ENCODE measurements at places on chromosomes 3 and 15.

DNA sequence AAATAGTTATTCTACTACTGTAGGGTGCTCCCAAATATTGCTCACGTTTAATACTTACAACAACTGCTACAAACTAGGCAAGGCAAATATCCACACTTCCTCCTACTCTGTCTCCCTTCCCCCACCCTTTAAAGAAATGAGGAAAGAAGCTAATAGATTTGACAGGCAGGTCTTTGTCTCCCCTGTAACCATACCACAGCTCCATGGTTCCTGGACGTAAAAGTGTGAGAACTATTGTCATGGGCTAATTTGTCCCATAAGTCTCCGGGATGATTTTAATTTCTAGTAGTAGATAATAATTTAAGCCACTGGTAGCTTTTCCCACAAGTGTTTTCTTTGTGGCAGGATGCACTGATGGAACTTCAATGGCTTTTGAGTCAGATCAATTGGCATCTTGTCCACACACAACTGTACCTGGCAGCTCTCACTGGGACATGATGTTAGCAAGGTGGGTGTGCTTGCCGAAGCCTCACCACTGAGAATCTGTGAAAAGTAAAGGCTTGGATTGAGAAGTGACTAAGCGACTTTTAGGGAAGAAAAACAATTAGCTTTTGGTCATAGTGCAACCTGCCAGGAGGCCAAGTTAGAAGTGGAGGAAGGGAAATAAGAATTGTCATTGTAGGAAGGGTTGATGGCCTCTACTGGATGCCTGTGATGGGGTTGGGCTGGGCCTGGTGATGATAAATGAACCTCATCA is 1.4 kb upstream of the CPOX start:
- no peak for DNase-seq

GRCh38 chr15:85592148-85592547 is 202.6 kb downstream of the KLHL25 start:
- DNase-seq: no peak

DNA sequence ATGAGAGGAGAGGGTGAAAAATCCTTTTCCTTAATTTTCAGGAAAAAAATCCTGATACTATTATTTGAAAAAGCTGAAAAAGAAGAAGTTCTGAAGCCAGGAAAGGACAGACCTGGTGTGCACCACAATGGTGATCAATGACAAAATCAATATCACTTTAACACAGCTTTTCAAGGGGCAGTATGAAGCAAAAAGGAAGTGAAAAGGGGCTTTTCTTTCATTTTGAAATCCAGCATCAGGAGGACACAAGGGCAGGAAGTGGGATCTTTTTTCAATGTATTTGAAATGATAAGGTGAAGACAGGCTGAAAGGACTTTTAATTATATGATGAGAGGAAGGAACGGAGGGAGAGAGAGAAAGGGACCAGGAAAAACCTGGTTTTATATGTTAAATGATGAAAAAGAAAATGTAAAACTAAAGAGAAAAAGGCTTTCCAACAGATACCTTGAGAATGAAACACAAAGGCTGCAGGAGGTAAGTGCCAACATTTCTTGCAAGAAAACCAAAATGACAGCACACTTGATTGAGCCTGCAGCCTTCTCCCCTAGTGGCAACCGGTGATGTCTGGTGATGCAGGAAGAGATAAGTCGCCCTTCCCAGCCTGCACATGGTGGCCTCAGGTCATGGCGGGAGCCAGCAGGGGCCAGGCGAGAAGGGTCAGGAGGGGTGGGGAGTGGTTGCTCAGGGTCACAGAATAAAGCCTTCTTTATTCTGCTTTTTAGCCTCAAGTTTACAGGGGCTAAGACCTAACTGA is 236.7 kb upstream of the WNT5A start:
- no peak for DNase-seq

- DNase-seq: no peak
Observed at GRCh38 chr15:65902373-65902772, 33.1 kb downstream of the RAB11A start.

DNA sequence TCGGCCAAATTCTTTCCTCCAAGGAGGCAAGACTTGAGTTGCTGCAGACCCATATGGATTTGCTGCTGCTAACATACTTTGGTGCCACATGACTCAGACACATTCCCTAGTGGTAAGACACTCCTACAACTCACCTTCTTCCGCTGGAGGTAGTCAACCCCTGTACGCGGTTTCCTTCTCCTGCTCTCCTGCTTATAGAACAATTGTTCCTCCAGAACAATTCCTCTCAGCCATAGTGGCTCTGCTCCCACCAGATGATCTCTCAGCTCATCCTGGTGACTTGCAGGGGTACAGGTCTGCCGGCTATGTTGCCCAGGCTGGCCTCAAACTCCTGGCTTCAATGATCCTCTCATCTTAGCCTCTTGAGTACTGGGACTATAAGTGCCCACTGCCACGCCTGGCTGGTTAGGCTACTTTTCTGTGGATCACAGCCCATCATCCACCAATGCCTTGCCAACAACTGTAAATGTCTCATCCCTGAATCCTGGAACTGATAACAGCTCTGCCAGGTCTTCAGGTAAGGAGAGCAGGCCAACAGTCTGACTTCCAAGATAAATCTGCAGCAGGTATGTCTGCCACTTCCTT is 2.4 kb upstream of the CXCR6 start:
- no peak for DNase-seq

- no peak for DNase-seq
Observed at GRCh38 chr15:80162059-80162554, 9.3 kb downstream of the FAH start.

- no peak for DNase-seq
Observed at GRCh38 chr15:89400116-89400781, 65.6 kb upstream of the POLG start.

DNA sequence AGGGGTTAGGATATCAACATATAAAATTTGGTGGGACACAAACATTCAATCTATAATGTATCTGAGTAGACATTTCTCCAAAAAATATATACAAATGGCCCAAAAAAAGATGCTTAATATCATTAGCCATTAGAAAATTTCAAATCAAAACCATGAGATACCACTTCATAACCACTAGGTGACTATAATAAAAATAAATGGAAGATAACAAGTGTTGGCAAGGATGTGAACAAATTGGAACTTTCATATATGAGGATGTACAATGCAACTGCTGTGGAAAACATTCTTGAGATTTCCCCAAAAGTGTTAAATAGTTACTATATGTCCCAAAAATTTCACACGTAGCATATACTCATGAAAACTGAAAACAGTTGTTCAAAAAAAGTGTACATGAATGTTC is 36.5 kb upstream of the WNT7A start:
- DNase-seq: no peak

DNA sequence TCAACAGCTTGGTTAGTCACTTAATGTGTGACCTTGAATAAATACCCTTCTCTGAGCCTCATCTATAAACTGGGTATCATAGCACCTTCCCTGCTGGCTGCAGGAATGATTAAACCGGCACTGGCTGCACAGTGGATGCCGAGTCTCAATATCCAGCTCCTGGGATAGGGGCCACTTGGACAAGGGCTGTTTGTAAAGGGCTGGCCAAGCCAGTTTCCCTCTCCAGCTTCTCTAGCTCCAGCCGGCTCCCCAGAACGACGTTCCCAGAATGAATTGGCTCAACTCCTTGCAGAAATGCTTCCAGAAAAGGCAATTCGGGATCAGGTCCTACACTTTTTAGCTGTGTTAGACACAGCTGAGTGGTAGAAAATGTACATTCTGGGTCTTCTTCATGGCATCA is 58.8 kb downstream of the LSM3 start:
- DNase-seq: no peak

GRCh38 chr3:127095774-127096173 is 97.2 kb upstream of the PRR23E start:
- DNase-seq: no peak

GRCh38 chr3:87461036-87461435 is 184.7 kb upstream of the POU1F1 start:
- DNase-seq: no peak

- no peak for DNase-seq
Observed at GRCh38 chr3:16174026-16174355, 489 bp upstream of the GALNT15 start.

- DNase-seq: no peak
Observed at GRCh38 chr3:160435095-160435494, 14.5 kb downstream of the TRIM59 start.

DNA sequence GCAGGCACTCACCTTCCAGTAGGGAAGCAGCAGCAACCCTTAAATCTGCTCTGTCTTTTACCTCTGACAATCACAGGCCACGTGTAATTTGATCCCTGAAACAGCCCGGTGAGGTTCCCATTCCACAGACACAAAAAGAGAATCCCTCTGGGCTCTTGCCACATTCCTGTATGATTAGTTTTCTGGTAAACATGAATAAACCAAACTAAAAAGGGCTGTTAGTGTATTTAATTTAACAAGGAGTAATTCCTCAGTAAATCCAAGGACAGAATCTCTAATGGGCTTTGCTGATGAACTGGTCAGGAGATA is 186.9 kb downstream of the FAM43A start:
- DNase-seq: no peak

DNA sequence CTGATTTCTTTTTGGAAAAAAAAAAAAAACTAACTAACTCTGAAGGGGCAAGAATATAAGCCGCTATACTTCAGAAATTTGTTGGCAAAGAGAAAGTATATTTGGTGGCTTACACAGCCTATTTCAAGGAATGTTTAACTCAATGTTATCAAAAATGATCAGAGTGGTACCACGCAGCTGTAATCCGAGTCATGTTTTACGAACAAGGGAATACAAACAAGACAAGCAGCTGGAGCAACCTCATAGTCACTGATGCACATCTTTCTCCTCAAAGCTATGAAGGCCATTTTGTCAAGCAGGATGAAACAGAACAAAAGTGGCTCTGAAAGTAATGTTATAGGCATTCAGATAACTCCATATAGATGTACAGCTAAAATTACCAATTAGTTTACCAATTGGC is 81.2 kb downstream of the SCAPER start:
- no peak for DNase-seq

- no peak for DNase-seq
Observed at GRCh38 chr3:4981294-4981664, 2.0 kb downstream of the BHLHE40 start.

GRCh38 chr3:187848401-187848800 is 103.1 kb upstream of the BCL6 start:
- DNase-seq: no peak

GRCh38 chr3:128278130-128278529 is 124.8 kb downstream of the EEFSEC start:
- DNase-seq: no peak

DNA sequence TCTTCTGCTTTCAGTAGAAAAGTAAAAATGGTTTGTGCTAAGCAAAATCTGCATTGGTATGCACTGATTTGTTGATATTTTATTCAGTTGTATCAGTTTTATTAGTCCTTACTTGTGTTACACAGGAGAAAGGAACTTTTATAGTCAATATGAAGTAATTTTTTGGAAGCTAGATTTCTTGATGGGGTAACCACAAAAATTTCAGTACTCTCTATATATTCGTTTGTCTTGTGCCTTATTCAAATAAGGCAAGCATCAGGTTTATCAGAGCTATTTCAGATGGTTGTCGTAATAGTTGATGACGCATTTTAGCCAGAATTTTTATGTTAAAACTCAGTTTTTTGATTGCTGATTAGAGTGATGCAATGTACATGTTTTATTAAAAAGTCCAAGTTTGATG is 50.7 kb upstream of the NIPA1 start:
- DNase-seq: no peak

- DNase-seq: no peak
Observed at GRCh38 chr3:64167351-64167750, 57.9 kb downstream of the PRICKLE2 start.

GRCh38 chr15:60486742-60487141 is 7.8 kb upstream of the ICE2 start:
- no peak for DNase-seq

GRCh38 chr3:26714485-26714884 is 91.9 kb downstream of the LRRC3B start:
- no peak for DNase-seq

GRCh38 chr3:141320399-141321108 is 47.8 kb upstream of the ZBTB38 start:
- DNase-seq: no peak

DNA sequence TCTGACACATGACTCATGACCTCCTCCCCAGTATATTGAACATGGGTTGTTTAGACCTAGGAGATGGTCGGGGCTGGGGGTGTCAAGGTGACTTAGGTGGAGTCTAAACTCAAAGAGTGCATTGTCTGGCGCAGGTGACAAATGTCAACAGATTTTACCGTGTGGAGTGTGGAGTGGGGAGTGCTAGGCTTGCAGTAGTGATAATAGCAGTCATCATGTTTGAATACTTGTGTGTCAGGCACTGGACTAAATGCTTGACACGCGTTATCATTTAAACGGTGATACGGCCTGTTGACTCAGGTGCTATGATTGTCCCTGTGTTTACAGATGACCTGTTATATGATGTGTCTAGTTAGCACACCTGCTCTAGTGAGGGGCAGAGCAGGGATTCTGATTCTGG is 30.8 kb downstream of the MUC20 start:
- no peak for DNase-seq

- DNase-seq: no peak
Observed at GRCh38 chr3:39295184-39295775, 15.4 kb upstream of the CX3CR1 start.

DNA sequence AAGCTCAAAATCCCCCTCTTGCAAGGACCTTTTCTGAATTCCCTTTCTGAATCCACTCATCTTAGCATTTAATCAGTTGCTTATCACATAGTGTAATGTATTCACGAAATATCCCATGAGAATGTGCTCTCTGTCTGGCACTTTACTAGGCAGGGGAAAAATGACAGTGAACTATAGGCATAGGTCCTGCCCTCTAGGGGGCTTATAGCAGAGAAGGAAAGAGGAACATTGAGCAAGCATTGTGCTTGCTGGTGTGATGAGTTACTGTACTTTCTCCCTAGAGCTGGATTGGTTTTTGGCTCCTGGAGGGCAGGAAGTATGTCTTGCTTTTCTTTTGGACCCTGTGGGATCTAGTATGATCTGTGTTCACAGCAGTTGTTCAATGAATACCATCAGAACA is 26.5 kb downstream of the DUOX2 start:
- no peak for DNase-seq

DNA sequence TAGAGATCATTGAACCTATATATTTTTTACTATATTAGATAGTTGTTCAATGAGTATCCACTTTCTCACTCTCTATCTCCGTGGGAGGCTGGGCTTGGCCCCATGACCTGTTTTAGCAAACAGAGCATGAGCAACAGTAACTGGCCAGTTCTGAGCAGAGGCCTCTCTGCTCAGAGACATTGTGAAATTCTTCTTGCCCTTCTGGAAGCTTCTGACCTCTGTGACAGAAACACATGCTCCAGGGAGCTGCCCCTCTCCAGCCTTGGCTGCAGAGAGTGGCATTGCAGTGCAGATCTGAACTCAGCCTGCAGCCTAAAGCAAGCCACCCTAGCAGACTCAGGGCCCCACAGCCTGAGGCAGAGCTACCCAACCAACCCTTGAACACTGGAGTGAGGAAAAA is 20.5 kb downstream of the FAM240A start:
- no peak for DNase-seq

GRCh38 chr15:64645995-64646394 is 129.4 kb downstream of the RBPMS2 start:
- DNase-seq: no peak

DNA sequence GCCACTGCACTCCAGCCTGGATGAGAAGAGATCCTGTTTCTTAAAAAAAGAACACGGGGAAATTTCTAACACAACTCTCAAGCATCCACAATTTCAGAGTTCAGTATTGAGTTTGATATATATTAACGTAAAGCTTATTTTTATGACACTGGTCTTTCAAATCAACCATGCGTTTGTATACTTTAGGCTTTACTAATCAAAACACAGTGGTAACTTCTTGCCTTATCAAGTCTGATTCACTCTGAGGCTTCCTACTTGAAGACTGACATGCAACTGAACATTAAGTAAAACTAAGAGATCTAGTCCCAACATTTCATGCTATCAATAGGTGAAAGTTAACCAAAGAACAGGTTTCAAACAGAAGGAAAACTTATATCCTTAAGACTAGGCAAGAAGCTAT is 46.7 kb downstream of the PRTG start:
- DNase-seq: no peak

All from effector CD4-positive, alpha-beta T cell (primary cell).